ENCODE measurements at places on chromosomes 11 and 22.
A peak's percentile ranks its signal among the peaks of the same experiment; 100 is the strongest.

DNA sequence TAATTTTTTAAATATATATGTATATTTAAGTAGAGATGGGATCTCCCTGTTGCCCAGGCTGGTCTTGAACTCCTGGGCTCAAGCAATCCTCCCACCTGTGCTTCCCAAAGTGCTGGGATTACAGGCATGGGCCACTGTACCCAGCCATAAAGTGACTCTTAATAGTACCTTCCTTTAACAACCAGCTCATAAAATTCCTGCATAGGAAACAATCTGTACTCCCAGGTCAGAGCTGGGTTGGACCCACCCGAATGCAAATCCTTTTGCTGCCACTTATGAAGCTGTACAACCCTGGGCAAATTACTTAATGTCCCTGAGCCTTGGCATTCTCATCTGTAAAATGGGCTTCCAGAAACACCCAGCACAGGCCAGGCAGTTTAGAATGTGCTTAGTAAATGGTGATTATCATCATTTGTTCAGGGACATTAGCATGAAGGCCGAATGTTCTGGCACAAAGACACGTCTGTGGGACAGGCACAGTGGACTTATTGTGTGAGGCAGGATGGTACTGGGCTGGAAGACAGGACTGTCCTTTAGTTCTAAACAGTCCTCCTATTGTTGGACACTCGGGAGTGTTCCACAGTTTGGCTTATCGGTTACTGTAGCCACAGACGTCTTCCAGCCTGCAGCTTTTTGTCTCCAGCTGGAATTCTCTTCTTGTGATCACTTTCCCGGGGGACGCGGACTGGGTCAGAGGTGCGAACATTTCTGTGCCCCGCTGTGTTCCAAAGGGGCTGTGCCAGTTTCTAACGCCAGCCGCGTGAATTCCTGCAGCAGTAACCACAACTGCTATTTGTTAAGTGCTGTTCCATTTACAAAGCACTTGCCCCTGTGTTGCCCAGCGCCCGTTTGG, 6.0 kb downstream of the PDXP start:
- no peak for DNase-seq

GRCh38 chr11:17772704-17773600, 38.4 kb downstream of the KCNC1 start:
- no peak for DNase-seq

- DNase-seq = no peak
Measured at GRCh38 chr11:76641905-76642304, 28.6 kb downstream of the LRRC32 start.

GRCh38 chr22:49774499-49775151, 53.0 kb downstream of the BRD1 start:
- no peak for DNase-seq

DNA sequence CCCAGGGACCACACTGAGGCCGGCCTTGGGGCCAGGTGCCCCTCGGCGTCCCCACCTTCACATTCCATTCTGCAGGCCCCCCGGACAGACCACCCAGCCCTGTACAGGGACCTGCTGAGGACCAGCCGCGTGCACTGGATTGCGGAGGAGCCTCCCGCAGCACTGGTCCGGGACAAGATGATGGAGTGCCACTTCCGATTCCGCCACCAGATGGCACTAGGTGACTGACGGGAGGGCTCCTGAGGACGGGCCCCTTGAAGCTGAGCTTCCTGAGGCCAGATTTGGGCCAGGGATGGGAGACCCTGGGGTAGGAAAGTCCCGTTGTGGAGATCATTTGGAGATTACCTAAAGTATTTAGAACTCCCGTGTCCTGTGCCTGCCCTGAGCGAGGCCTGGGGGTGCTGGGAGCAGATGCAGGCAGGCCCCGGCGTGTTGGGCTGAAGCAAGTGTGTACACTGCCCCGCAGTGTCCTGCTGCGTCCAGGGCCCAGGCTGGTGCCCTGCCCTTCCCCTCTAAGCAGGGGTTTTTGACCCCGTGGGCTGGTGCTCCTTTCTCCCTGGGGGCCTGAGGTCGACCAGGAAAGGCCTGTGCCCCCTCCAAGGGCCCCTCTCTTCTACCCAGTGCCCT, 20.0 kb downstream of the TRMU start:
- DNase-seq = peak; percentile 62

GRCh38 chr11:76173663-76174062, 32.6 kb downstream of the WNT11 start:
- no peak for DNase-seq

GRCh38 chr22:30372915-30373314, 14.3 kb downstream of the RNF215 start:
- DNase-seq = no peak

GRCh38 chr11:95835768-95836488, 45.6 kb downstream of the CEP57 start:
- DNase-seq = peak; percentile 79

DNA sequence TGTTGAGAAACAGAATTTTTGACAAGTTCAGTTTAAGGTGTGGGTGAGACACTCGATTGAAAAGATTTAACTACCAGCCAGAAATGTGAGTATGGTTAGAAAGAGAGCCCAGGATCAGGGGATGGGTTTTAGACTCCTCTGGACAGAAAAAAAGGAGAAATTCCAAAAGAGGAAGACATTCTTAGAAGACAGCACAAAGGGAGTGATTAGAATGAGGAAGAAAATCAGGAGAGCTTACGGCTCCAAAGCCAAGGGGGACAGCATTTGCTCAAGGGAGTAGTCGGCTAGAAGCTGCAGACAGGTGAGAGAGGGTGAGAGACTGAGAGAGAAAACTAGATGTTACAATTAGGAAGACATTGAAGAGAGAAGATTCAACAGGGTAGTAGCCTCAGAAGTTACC, 166.1 kb downstream of the ADAMTS15 start:
- no peak for DNase-seq

DNA sequence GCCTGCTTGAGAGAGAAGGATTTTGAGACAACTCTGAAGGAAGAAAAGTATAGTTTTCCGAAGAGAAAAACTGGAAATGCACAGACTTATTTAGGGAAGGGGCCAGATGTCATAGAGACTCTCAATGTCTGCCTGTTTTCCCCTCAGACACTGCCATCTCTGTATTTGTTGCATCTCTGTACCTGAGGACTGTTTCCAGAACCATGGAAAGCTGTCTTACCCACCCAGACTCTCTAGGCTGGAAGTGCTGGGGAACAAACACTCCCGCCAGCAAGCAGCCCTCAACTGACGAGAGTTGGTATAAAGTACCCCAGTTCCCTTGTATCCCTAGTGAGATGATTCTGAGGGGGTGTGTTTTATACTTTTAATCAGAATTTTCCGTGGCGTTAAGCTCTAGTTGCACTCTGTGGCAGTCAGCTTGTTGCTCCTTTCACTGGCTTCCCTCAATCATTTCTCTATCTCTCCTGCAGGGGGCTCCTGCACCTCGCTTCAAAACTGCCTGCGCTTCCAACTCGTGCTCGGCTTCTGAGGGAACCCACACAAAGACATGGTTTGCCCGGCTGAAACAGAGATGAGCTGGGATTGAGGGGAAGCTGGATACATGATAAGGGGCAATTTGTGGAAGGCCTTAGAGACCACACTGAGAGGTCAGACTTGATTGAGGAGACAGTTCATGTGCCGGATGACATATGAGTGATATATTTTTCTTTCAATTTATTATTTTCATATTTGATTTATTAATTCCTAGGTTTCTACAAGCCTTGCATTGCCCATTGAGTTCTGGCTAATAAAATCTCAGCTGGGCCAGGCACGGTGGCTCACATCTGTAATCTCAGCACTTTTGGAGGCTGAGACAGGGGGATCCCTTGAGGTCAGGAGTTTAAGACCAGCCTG, 36.9 kb upstream of the CLPB start:
- DNase-seq = peak; percentile 75

DNA sequence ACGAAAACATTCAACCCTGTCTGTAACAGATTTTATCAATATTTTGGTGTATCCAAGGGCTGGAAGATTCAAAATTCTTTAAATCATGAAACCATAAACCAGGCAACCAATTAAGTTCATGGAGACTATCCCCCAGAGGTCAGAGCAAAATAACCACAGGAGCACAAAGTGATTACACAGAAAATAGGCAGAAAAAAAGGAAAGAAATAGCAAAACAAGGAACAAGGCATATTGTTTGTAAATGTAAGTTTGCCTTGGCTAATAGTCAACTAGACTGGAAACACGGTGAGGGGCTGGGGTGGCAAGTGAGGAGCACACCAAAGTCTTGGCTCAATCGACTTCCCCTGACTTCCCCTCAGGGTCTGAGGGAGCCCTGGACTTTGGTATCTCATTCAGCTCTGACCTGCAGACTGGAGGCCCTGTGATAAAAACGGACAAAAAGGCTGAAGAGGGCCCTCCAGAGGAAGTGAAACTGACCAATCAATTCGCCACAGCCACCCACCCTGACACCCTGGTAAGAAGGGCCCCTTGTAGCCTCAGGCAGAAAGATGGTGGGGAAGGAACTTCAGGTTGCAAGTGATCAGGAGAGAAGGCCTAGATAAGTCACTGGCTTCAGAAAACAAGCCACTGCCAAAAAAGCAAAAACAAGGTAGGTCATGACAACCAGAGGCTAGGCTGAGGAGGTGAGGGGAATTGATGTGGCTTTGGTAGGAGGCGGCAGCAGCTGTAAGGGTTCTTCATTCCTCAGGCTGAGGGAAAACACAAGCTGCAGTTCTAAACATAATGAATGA, 1.8 kb downstream of the SIK3 start:
- DNase-seq = no peak

GRCh38 chr22:36863979-36864378, 3.2 kb downstream of the NCF4 start:
- DNase-seq = no peak

DNA sequence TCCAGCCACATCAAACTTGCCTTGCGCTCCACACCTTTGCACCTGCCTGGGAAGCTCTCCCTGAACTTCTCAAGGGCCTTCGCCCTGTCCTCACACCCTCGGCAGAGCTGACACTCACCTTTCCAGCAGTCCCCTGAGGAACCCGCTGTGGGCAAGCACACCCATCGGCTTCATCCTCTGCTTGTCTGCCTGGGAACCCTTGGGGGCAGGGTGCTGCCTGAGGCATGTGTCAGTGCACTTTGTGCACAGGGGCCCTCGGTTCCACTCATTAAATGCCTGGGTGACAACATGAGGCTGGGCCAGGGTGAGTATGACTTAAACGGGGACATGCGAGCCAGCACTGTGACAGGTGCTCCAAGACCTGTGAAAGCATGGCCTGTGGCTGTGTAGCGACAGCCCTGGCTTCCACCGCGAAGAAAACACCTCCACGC, 2.6 kb upstream of the LRFN4 start:
- no peak for DNase-seq

- peak; percentile 45 for DNase-seq
Measured at GRCh38 chr11:8814923-8815240, 96.1 kb upstream of the AKIP1 start.

DNA sequence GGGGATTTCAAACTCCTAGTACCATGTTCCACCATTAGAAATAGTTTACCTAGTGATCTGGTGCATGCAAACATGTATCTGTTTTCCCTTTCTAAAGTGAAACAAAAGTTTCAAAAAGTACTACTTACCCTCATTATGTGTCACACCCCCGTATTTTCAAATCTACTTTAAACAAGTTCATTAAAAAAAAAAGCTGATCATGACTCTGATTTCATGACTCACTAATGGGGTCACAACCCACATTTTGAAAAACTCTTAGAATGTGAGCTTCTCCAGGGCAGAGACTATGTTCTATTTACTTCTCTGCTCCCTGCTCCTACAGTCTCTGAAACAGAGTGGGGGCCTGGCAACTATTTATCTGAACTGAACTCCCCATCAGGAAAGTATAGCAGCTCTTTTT, 18.2 kb downstream of the CHRM1 start:
- no peak for DNase-seq

- no peak for DNase-seq
Measured at GRCh38 chr11:78846269-78846668, 271.6 kb upstream of the NARS2 start.

DNA sequence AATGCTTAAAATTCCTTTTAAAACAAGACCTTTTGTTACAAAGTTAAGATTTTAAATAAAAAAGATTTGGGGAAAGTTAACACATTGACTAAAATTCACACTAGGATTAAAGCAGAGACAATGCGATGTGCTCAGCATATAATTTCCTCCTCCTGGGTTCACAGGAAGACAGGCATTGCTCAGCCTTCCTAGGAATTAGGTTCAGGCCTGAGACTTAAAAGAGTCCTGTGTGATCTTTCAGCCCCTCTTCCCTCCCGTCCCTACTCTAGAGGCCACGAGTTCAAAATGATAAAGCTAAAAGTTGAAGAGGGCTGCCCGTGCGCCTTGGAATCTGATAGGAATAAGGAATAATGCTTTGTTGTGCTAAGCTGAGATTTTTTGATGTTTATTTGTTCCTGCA, 218.6 kb downstream of the KIRREL3 start:
- DNase-seq = no peak

Data from Daoy (cell line).